ENCODE measurements at places on chromosomes 11 and 22.

DNA sequence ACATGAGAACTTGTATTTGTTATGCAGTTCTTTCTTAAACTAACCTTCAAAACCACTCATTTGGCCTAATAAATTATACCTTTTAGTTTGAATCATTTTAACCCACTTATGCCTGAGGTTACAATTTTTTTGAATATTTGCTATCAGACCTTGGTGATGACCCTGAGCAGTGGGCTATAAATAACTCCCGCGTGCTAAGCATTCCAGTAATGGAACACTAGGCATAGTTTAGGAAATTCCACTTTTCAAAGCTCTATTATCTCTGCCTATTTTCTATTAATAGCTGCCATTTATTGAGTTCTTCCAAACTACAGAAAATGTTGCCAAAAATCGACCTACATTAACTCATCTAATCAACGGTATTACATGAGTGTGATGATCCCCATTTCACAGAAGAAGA, 993.4 kb upstream of the FAT3 start:
- DNase-seq, result no peak

DNA sequence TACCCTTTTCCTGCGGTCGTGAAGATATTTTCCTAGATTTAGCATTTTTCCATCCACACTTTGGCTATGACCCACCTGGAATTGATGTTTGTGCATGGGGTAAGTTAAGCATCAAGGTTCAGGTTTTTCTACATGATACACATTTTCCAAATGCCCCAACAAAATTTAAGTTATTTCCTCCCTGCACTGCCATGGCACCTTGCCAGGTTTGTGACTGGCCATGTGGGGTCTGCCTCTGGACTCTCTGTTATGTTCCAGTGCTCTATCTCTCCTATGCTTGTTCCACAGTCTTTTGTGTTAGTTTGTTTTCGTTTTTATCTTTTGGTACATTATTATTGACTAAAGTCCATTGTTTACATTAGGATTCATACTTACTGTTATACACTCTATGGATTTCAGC, 934.3 kb downstream of the TBC1D22A start:
- no peak for DNase-seq

GRCh38 chr22:26714971-26715370, 57.6 kb downstream of the MIAT start:
- no peak for DNase-seq

GRCh38 chr11:128400382-128401203, 186.8 kb downstream of the ETS1 start:
- DNase-seq, result no peak

DNA sequence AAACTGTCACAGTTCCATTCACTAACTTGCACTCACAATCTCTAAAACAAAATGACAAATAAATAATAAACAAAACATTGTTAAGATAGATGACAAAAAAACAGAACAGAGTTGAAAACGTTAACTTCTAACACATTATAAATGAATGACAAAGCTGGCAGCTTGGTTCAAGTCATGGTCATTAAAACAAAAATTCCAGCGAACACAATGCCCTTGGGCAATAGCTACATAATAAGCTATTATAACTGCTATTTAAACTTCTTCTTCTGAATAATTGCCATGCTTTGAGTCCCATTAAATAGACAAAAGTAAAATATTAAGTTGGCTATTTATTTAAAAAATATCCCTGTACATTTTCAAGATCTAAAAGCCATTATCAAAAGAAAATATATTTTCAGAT, 54.7 kb downstream of the PICALM start:
- no peak for DNase-seq

- no peak for DNase-seq
These were observed 3.8 kb downstream of the COA4 start for GRCh38 chr11:73872749-73873357.

- DNase-seq, result no peak
These were observed 49.2 kb upstream of the ALX4 start for GRCh38 chr11:44359162-44359561.

DNA sequence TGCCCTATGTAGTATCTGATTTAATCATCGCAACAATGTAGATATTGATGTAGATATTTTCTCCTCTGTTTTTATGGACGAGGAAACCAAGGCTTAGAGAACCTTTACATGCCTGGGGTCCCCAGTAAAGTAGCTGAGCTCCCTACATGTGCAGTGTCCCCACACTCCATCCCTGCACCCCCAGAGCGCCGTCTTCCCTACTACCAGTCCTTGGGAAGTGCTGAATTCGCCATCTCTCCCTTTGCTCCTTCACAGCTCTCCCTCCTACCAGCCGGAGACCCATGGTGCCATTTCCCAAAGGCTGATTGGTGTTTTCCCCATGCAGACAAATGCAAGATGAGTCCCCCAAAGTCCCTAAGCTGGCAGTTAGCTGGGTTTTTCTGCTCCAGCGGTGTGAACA, 86.0 kb downstream of the CEP164 start:
- no peak for DNase-seq

GRCh38 chr22:29692327-29692640, 27.5 kb upstream of the CABP7 start:
- DNase-seq, result no peak

- DNase-seq, result no peak
These were observed 27.7 kb upstream of the TP53I11 start for GRCh38 chr11:44978274-44978960.

DNA sequence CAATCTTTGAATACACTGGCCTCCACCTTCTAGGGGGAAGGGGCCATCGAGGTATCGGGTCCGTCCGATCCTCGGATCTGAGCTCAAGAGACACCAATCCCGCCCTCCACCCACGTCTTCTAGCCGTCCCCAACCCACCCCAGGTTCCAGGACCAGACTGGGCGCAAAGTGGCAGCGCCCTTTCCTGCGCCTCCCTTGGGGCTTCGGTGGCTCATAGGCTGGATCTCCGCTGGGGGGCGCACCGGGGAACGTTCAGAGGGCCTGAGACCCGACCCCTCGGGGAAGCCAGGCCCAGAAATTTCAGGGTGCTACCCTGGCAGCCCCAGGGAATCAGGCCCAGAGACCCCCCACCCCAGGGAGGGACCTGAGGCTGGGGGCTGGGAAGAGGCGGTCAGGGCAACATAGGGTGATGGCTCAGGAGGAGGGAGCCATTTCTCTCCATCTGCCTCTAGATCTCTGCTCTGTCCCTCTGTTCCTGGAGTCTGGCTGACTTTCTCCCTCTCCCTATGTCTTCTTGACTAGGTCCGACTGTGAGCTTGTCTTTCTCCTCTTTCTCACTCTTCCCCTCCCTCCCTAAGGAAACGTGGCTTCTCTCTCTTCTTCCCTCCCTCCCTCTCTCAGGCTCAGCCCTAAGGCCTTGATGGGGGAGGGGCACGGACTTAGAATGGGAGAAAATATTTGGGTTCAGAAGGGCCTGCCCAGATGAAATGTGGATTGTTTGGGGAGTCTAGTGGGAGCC, 1.1 kb downstream of the CREB3L1 start:
- DNase-seq, result no peak
